MCF 10A (cell line): ENCODE measurements at places on chromosomes 7 and 10.

- peaks cover 8% of the 10 kb centered on the region for H3K36me3 ChIP-seq
- peak; percentile 34 for DNase-seq
- no peak overlapping the region for H3K4me3 ChIP-seq
Measured at GRCh38 chr10:25026463-25026862, 10.1 kb downstream of the THNSL1 start.

DNA sequence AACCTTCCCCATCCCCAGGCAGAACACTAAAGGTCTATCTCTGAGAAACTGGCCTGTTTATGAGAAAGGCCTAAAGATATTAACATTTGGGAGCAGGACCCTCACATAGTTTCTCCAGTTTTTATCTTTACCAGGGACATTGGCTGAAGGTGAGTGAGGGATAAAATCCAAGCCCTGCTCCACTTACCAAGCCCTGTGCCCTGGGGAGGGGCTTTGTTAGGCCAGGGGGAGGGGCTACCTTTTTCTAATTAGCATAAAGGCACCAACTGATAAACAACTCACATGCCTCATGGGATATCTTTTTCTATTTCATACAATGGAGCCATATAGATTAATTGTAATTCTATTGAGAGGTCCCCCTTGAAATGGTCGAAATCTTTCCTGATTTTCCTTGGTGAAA is 55.9 kb downstream of the RNLS start:
- H3K27ac ChIP-seq = no peak overlapping the region
- H3K4me3 ChIP-seq = no peak overlapping the region
- H3K4me1 ChIP-seq = peaks cover 21% of the 10 kb centered on the region
- no peaks in the 10 kb centered on the region for H3K27me3 ChIP-seq
- DNase-seq = no peak

- no peaks in the 10 kb centered on the region for H3K27me3 ChIP-seq
- no peaks in the 10 kb centered on the region for H3K4me1 ChIP-seq
- H3K36me3 ChIP-seq = peaks cover 9% of the 10 kb centered on the region
Measured at GRCh38 chr7:978049-978346, 2.6 kb upstream of the COX19 start.

DNA sequence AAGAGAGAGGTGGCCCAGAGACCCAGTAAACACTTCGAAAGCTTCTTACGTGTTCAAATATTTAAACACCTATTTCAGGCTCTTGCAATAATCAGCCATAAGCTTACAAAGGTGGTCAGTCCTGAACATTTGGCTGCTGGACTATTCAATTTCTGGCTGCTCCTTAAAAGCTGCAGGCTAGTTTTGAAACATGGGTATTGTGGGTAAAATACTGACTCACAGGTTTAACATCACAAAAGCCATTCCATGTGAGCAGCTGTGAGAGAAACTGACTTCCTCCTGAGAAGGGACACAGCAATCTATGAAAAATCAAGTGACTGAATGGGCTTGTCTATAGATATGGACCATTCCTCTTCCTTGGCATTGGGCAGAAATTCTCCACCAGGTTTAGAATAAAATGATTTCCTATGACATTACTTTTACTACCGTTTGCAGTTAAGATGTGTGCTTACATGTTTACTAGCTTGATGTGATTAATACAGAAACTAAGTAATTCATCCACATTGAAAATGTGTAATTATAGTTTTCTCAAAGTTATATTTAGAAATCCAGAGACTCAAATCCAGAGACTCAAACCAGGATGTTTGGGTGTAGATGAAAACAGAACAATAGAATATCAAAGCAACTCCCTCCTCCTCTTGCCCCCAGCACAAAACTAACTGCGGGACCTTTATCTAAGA is 252.3 kb downstream of the GATA3 start:
- peaks cover 11% of the 10 kb centered on the region for H3K27me3 ChIP-seq
- H3K4me1 ChIP-seq = no peaks in the 10 kb centered on the region
- DNase-seq = no peak
- H3K27ac ChIP-seq = no peak overlapping the region
- no peak overlapping the region for H3K4me3 ChIP-seq
- H3K36me3 ChIP-seq = no peaks in the 10 kb centered on the region

DNA sequence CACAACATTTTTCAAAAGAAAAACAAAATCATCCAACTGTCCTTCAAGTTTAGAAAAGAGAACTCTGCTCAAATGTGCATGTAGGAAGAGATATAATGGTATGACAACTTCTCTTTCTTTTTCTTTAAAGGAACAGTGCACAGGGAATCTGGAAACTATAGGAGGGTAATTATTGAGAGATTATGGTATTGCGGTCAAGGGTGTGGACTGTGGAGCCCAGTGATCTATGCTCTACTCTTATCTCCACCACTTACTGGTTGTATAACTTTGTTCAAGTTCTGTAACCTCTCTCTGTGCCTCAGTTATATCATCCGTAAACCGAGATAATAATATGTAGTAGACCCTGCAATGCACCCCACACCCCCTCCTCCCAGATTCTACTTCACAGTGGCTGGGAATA is 69.8 kb upstream of the PCGF5 start:
- no peak overlapping the region for H3K27ac ChIP-seq
- no peaks in the 10 kb centered on the region for H3K27me3 ChIP-seq
- H3K4me3 ChIP-seq = no peak overlapping the region

DNA sequence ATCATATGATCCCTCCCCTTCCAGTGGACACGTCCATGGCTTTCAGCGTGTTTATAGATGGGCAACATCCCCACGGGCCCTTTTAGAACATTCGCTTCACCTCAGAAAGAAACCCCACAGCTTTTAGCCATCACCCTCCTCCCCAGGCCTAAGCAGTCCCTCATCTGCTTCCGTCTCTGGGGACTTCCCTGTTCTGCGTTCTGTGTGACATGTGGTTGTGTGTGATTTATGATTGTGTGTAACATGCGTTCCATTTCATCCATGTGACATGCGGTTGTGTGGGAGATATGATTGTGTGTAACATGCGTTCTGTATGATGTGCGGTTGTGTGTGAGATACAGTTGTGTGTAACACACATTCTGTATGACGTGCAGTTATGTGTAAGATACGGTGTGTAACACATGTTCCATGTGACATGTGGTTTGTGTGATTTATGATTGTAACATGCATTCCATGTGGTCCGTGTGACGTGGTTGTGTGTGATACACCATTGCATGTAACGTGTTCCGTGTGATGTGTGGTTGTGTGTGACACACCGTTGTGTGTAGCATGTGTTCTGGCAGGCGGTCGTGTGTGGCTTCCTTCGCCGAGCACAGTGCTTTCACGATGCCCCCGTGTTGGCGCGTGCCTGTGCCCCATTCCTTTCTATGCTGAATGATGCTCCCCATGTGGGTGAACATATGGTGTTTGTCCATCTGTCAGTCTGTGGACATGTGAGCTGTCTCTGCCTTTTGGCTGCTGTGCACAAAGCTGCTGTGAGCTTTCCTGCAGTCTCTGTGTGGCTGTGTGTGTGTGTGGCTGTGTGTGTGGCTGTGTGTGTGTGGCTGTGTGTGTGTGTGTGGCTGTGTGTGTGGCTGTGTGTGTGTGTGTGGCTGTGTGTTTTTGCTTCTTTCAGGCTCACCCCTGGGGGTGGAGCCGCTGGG is 26.2 kb downstream of the PWWP2B start:
- H3K27ac ChIP-seq = no peak overlapping the region
- no peak for DNase-seq
- no peak overlapping the region for H3K4me3 ChIP-seq
- no peaks in the 10 kb centered on the region for H3K27me3 ChIP-seq

DNA sequence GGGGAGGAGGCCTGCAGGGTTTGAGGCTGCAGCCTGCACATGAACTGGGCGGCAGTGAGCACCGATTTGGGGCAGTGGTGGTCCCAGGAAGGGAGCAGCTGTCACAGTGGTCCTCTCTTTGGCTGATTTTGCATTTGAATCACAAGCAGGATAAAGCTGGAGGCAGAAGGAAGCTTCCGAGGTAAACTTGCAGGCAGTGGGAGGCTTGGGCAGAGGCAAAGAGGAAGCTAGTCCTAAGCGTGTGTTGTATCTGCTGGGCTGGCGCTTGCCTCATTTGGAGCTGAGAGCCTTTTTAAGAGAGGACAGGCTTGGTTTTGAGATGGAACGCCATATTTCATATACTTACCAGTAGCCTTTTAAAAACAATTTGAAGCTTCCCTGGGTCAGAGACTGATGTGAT is 177.2 kb upstream of the PODXL start:
- DNase-seq = no peak
- peaks cover 45% of the 10 kb centered on the region for H3K27me3 ChIP-seq
- no peak overlapping the region for H3K4me3 ChIP-seq
- no peak overlapping the region for H3K27ac ChIP-seq
- no peaks in the 10 kb centered on the region for H3K4me1 ChIP-seq

GRCh38 chr7:148954766-148955165 is 70.7 kb upstream of the EZH2 start:
- no peaks in the 10 kb centered on the region for H3K4me1 ChIP-seq
- no peak overlapping the region for H3K27ac ChIP-seq
- H3K36me3 ChIP-seq = no peaks in the 10 kb centered on the region
- H3K27me3 ChIP-seq = no peaks in the 10 kb centered on the region

DNA sequence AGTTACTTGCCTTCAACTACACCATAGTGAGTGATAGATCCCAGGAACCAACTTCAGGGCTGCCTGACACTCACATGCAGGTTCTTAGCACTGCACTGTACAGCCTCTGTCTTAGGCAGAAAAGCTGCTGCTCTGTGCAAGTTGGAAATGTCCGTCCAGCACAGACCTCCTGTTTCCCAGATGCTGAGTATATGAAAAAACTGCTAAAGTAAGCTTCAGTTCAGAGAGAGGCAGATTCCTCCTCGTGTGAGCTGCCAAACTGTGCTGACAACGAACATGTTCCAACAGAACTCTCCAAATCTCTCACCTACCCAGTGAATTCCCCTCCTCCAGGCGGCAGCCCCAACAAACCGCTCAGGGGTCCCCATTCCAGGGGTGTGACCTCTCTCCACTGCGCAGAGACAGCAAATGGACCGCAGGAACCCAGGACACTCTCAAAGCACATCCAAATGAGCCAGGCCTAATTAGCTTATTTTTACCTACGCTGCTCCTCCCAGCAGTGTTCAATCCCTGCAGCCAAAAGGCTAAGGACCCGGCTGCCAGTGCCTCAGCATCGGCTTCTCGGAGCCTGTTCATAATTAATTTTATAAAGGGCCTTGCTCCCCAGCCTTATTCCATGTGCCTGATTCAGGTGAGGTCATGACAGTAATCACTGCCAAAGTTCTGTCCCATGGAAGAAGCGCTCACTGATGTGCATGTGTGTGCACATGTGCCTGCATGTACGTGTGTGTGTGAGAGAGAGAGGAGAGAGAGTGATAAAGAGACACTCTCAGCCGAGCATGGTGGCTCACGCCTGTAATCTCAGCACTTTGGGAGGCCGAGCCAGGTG is 159.5 kb upstream of the AUTS2 start:
- no peaks in the 10 kb centered on the region for H3K27me3 ChIP-seq
- H3K27ac ChIP-seq = no peak overlapping the region
- DNase-seq = no peak
- no peaks in the 10 kb centered on the region for H3K36me3 ChIP-seq
- no peak overlapping the region for H3K4me3 ChIP-seq
- no peaks in the 10 kb centered on the region for H3K4me1 ChIP-seq

DNA sequence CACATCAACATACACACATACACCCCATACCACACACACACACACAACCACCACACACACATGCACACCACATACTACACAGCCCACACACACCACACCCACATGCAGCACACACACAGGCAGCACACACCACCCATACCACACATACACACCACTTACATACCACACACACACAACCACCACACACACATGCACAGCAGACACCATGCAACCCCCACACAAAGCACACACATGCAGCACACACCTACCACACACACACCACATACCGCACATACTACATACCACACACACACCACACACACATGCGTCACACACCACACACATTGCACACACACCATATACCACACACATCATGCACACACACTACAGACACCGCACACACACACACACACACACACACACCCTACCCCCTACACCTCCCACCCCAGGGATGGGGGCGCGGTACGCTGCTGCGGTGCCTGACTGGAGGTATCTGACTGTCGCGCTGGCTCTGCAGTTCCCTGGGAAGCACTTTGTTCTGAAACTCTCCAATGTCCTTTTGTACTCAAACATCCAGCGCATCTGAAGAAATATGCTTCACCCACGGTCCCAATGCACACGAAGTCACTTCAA is 5.4 kb upstream of the TRPV6 start:
- H3K27ac ChIP-seq = no peak overlapping the region
- H3K4me1 ChIP-seq = no peaks in the 10 kb centered on the region
- peaks cover 5% of the 10 kb centered on the region for H3K27me3 ChIP-seq
- no peak overlapping the region for H3K4me3 ChIP-seq
- H3K36me3 ChIP-seq = no peaks in the 10 kb centered on the region

DNA sequence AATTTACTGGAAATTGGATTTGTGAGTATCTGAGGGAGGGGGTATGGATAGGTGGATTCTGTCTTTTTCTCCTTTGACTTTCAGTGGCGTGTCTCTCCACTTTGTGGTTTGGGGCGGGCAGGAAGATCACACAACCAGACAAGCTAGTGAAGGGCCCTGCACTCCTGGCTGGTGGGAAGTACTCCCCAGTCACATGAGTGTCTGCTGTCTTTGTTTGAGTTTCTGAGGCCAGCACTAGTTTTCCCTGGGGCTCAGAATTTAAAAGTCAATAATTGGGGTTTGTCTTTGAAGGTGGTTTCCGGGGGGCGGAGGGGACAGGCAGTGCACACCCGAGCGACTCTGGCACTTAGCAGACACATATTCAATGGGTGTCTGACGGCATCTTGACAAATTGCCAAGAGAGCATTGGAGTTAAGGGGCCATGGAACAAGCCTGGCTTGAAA is 120.1 kb downstream of the WDFY4 start:
- no peak overlapping the region for H3K4me3 ChIP-seq
- H3K4me1 ChIP-seq = peaks cover 5% of the 10 kb centered on the region
- DNase-seq = no peak
- no peak overlapping the region for H3K27ac ChIP-seq

- H3K36me3 ChIP-seq = peaks cover 43% of the 10 kb centered on the region
- peaks cover 22% of the 10 kb centered on the region for H3K4me1 ChIP-seq
- no peak overlapping the region for H3K4me3 ChIP-seq
- DNase-seq = no peak
- no peak overlapping the region for H3K27ac ChIP-seq
Measured at GRCh38 chr7:127766831-127767459, 115.0 kb downstream of the SND1 start.

DNA sequence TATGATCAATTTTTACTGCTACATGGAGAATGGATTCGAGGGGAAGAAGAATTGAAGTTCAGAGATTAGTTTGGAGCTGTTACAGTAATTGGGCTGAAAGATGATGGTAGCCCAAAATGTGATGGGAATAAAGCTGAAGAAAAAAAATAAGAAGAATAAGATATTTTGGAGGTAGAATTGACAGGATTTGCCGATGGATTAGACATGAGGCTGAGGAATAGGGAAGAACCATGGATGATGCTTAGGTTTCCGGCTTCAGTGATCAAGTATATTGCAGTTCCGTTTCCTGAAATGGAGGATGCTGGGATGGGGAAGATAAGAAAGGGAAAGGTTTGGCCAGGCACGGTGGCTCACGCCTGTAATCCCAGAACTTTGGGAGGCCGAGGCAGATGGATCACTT is 38.9 kb upstream of the FHIP2A start:
- H3K4me1 ChIP-seq = peaks cover 27% of the 10 kb centered on the region
- H3K27ac ChIP-seq = no peak overlapping the region
- no peaks in the 10 kb centered on the region for H3K36me3 ChIP-seq
- no peak for DNase-seq

GRCh38 chr10:125538947-125539731 is 143.8 kb downstream of the TEX36 start:
- no peak overlapping the region for H3K4me3 ChIP-seq
- H3K4me1 ChIP-seq = no peaks in the 10 kb centered on the region
- H3K27ac ChIP-seq = no peak overlapping the region
- peak; percentile 72 for DNase-seq
